ENCODE measurements at places on chromosomes 2 and 18. TPM values are rescaled to one million over a fixed set of nuclear protein-coding genes. Genes with fewer than 3 reads are reported as not detected.
A peak's percentile ranks its signal among the peaks of the same experiment; 100 is the strongest.

- no peaks in the 10 kb centered on the region for H3K4me1 ChIP-seq
- H3K4me3 ChIP-seq, result no peak overlapping the region
- H3K27me3 ChIP-seq, result no peaks in the 10 kb centered on the region
- H3K27ac ChIP-seq, result no peak overlapping the region
- H3K36me3 ChIP-seq, result no peaks in the 10 kb centered on the region
Observed at GRCh38 chr18:58140387-58141325, 96.6 kb downstream of the NEDD4L start.

GRCh38 chr2:183488421-183488820 lies 364.2 kb downstream of the NUP35 start:
- H3K4me1 ChIP-seq, result peaks cover 4% of the 10 kb centered on the region
- no peak for DNase-seq
- H3K27me3 ChIP-seq, result no peaks in the 10 kb centered on the region

GRCh38 chr2:179460181-179460929 lies 195.7 kb upstream of the SESTD1 start:
- H3K36me3 ChIP-seq, result no peaks in the 10 kb centered on the region
- peak; percentile 92 for DNase-seq
- H3K27me3 ChIP-seq, result no peaks in the 10 kb centered on the region
- H3K4me3 ChIP-seq, result no peak overlapping the region

RAX gene
- polyA plus RNA-seq, result 0.12 TPM

GRCh38 chr18:55515214-55515613 lies 72.8 kb downstream of the TCF4 start:
- H3K27me3 ChIP-seq, result no peaks in the 10 kb centered on the region
- peaks cover 29% of the 10 kb centered on the region for H3K4me1 ChIP-seq
- no peaks in the 10 kb centered on the region for H3K36me3 ChIP-seq
- H3K27ac ChIP-seq, result no peak overlapping the region

TMEM18 gene
- 38.3 TPM for polyA plus RNA-seq

UGT1A8 gene
- polyA plus RNA-seq, result not detected

DNA sequence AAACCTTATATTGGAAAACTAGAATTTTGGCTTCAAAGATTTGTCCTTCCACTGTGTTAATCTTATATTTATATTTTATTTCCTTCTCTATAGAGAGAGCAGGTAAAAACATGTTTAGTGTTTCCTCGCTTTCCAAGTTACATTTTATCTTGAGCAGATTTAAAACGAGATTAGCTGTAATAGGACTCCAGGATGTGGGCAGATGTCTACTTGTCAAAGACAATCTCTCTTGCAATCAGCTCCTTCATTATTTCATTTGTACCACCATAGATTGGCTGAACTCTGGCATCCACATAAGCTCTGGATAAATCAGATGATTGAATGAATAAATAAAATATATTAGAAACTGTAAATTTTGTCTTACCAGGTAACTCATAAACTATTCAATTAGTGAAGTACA lies 17.5 kb upstream of the KANSL1L start:
- DNase-seq, result no peak
- H3K27ac ChIP-seq, result no peak overlapping the region
- no peaks in the 10 kb centered on the region for H3K4me1 ChIP-seq
- no peak overlapping the region for H3K4me3 ChIP-seq
- no peaks in the 10 kb centered on the region for H3K27me3 ChIP-seq

DNA sequence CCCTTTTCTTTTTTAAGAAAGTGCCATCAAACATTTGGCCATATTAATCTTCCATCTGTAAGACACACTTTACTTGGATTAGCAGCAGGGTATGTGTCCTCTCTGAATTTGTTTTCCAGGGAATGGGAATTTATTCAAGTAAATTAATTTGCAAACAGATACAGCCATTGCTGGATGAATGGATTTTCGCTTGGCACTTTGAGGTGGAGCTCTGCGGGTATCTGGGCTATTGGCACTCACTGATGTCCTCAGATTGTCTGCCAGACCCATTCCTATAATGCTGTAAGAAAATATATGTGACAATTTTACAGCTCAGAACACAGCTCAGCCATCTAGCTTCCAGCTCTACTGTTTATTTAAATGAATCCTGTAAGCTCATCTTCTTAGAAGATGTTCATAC lies 201.2 kb upstream of the CDH20 start:
- H3K4me1 ChIP-seq, result no peaks in the 10 kb centered on the region
- no peaks in the 10 kb centered on the region for H3K36me3 ChIP-seq
- no peak overlapping the region for H3K27ac ChIP-seq
- no peak overlapping the region for H3K4me3 ChIP-seq

GRCh38 chr18:55479656-55480420 lies 108.2 kb downstream of the TCF4 start:
- no peaks in the 10 kb centered on the region for H3K27me3 ChIP-seq
- H3K4me1 ChIP-seq, result peaks cover 9% of the 10 kb centered on the region
- no peak overlapping the region for H3K27ac ChIP-seq
- DNase-seq, result no peak
- H3K36me3 ChIP-seq, result no peaks in the 10 kb centered on the region

GRCh38 chr2:43605851-43606250 lies 10.0 kb upstream of the THADA start:
- H3K27ac ChIP-seq, result no peak overlapping the region
- peaks cover 6% of the 10 kb centered on the region for H3K4me1 ChIP-seq
- DNase-seq, result peak; percentile 22

DNA sequence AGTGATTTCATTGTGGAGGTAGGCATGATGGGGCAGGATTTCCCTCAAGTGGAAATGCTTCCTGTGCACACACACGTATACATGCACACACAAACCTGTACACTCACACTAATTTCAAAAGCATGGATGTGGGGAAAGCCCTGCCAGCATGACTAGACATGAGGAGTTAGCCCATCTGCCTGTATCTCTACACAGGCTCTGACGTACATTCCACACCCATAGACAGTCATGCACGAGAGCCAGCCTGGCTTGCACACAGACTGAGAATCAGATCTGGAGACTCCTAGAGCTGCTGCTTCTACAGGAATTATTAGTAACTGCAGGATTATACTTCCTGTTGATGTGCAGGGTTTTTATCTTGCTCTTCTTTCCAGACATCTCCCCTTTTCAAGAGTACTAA lies 27.3 kb upstream of the NFU1 start:
- H3K4me3 ChIP-seq, result no peak overlapping the region
- no peaks in the 10 kb centered on the region for H3K36me3 ChIP-seq
- no peaks in the 10 kb centered on the region for H3K4me1 ChIP-seq

SERPINB2 gene
- not detected for polyA plus RNA-seq

DNA sequence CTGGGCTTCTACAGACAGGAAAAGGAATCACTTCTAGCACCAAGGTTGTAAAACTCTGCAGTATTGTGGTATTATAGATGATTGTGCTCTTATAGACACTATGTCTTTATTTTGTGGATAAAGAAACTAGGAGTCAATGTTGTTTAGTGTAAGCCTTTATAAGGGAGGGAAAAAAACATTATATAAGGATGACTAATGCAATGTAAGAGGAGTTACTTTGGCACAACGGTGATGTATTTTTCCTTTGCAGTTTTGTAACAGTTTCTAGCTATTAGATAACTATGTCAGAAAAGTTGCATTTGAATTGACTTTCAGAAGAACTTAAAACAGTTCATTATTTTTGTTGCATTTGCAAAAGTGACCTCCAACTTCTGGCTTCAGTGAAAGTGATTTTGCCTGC lies 545.4 kb downstream of the CCDC85A start:
- H3K27me3 ChIP-seq, result no peaks in the 10 kb centered on the region
- no peaks in the 10 kb centered on the region for H3K36me3 ChIP-seq
- no peaks in the 10 kb centered on the region for H3K4me1 ChIP-seq
- no peak overlapping the region for H3K4me3 ChIP-seq
- H3K27ac ChIP-seq, result no peak overlapping the region
- DNase-seq, result peak; percentile 34

SPOPL gene
- 5.2 TPM for polyA plus RNA-seq

LBX2 gene
- not detected for polyA plus RNA-seq

- H3K4me1 ChIP-seq, result peaks cover 21% of the 10 kb centered on the region
- H3K27me3 ChIP-seq, result no peaks in the 10 kb centered on the region
Observed at GRCh38 chr2:181106229-181106628, 125.8 kb downstream of the UBE2E3 start.

- no peak overlapping the region for H3K27ac ChIP-seq
- no peaks in the 10 kb centered on the region for H3K4me1 ChIP-seq
- no peak overlapping the region for H3K4me3 ChIP-seq
- DNase-seq, result no peak
- no peaks in the 10 kb centered on the region for H3K36me3 ChIP-seq
Observed at GRCh38 chr2:132953771-132954170, 283.8 kb upstream of the LYPD1 start.

SLC40A1 gene
- polyA plus RNA-seq, result 11.5 TPM

DNA sequence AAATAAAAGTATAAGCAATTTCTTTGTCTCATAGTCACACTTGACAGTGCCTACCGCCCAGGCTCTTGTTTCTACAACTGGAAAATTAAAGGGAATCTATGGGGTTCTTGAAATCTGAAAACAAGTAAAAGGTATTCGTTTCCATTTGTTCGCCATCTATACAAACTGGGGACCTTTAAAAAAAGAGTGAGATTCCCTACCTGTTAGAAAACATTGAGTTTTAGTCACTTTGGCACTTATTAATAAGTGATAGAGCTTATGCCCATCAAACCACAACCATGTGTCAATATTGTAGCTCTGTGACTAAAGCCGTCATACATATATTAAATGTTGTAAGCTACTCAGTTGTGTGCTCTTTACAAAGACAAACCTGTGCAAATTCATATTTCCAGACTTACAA lies 13.2 kb downstream of the FN1 start:
- H3K36me3 ChIP-seq, result peaks cover 18% of the 10 kb centered on the region
- H3K27me3 ChIP-seq, result no peaks in the 10 kb centered on the region
- H3K4me1 ChIP-seq, result peaks cover 4% of the 10 kb centered on the region
- no peak for DNase-seq

GRCh38 chr18:38792731-38793130 lies 1227.1 kb upstream of the CELF4 start:
- DNase-seq, result no peak
- H3K27ac ChIP-seq, result no peak overlapping the region
- no peaks in the 10 kb centered on the region for H3K36me3 ChIP-seq
- H3K27me3 ChIP-seq, result no peaks in the 10 kb centered on the region
- H3K4me3 ChIP-seq, result no peak overlapping the region

AQP12B gene
- polyA plus RNA-seq, result 0.50 TPM

ALPP gene
- not detected for polyA plus RNA-seq

CAMKMT gene
- 19.9 TPM for polyA plus RNA-seq

CACNB4 gene
- polyA plus RNA-seq, result 0.18 TPM

- no peaks in the 10 kb centered on the region for H3K27me3 ChIP-seq
- no peaks in the 10 kb centered on the region for H3K36me3 ChIP-seq
- DNase-seq, result no peak
- no peaks in the 10 kb centered on the region for H3K4me1 ChIP-seq
- no peak overlapping the region for H3K27ac ChIP-seq
Observed at GRCh38 chr2:234032279-234032856, 18.1 kb upstream of the SPP2 start.

- H3K27ac ChIP-seq, result no peak overlapping the region
- H3K4me1 ChIP-seq, result no peaks in the 10 kb centered on the region
- DNase-seq, result no peak
Observed at GRCh38 chr2:130845505-130846085, 8.9 kb downstream of the ARHGEF4 start.

GRCh38 chr2:79627237-79627636 lies 114.4 kb downstream of the CTNNA2 start:
- no peaks in the 10 kb centered on the region for H3K36me3 ChIP-seq
- peaks cover 10% of the 10 kb centered on the region for H3K4me1 ChIP-seq
- H3K27me3 ChIP-seq, result no peaks in the 10 kb centered on the region
- no peak overlapping the region for H3K27ac ChIP-seq
- DNase-seq, result no peak

DNA sequence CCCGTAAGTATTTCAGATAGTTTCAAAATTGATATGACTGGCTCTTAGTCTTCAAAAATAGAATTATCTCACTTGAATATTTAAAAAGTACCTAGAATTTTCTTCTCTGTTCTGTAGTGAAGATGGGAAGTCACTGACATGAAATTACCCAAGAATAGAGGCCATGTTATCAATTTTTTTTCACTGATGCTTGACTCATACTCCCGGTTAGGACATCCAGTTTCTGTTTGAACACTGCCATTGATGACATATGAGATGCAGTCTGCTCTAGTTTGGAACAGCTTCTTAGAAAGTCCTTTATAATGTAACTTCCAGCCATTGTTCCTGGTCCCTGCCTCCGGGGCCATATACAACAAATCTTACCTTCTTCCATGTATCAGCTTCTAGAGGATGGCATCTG lies 26.0 kb downstream of the MAP3K20 start:
- no peak overlapping the region for H3K27ac ChIP-seq
- DNase-seq, result no peak
- H3K4me3 ChIP-seq, result no peak overlapping the region
- no peaks in the 10 kb centered on the region for H3K27me3 ChIP-seq
- H3K4me1 ChIP-seq, result peaks cover 13% of the 10 kb centered on the region

GRCh38 chr2:174599310-174599921 lies 1.8 kb upstream of the WIPF1 start:
- H3K4me3 ChIP-seq, result no peak overlapping the region
- peaks cover 6% of the 10 kb centered on the region for H3K4me1 ChIP-seq
- no peaks in the 10 kb centered on the region for H3K27me3 ChIP-seq
- DNase-seq, result no peak

DNA sequence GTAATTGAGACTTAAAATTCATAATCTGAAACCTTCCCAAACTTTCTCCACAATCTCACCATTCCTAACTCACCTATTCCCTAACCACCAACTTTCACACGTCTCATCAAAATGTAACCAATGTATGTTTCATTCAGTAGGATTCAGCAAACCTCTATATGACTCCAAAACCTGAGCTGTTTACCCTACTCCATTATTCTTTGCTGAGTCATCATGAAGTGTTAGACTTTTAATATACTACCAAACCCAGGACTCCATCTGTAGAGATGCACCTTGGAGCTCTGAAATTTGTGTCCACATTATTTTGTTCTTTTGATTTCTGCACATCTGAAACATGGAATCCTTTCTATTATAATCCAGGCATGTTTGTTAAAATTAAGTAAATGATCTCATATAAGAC lies 727.0 kb upstream of the PIK3C3 start:
- no peaks in the 10 kb centered on the region for H3K27me3 ChIP-seq
- H3K36me3 ChIP-seq, result no peaks in the 10 kb centered on the region
- no peak overlapping the region for H3K4me3 ChIP-seq
- no peaks in the 10 kb centered on the region for H3K4me1 ChIP-seq
- no peak for DNase-seq

CD8B gene
- polyA plus RNA-seq, result not detected

GRCh38 chr2:86313341-86313740 lies 24.1 kb downstream of the REEP1 start:
- no peak overlapping the region for H3K4me3 ChIP-seq
- H3K27ac ChIP-seq, result no peak overlapping the region
- no peak for DNase-seq
- no peaks in the 10 kb centered on the region for H3K36me3 ChIP-seq
- peaks cover 14% of the 10 kb centered on the region for H3K4me1 ChIP-seq

- no peaks in the 10 kb centered on the region for H3K4me1 ChIP-seq
- no peaks in the 10 kb centered on the region for H3K36me3 ChIP-seq
- H3K27me3 ChIP-seq, result peaks cover 16% of the 10 kb centered on the region
- no peak overlapping the region for H3K4me3 ChIP-seq
Observed at GRCh38 chr2:54899576-54900200, 150.6 kb downstream of the RTN4 start.

- no peaks in the 10 kb centered on the region for H3K4me1 ChIP-seq
- H3K36me3 ChIP-seq, result no peaks in the 10 kb centered on the region
Observed at GRCh38 chr2:219030177-219030940, 11.0 kb downstream of the CFAP65 start.

RPRM gene
- 0.75 TPM for polyA plus RNA-seq
